Stimulated activated CD8-positive, alpha-beta memory T cell treated with anti-CD3 and anti-CD28 coated beads, Interleukin-2, amount 100 ng/mL, for 1 hour (primary cell): ENCODE measurements at places on chromosomes 2 and 18.

DNA sequence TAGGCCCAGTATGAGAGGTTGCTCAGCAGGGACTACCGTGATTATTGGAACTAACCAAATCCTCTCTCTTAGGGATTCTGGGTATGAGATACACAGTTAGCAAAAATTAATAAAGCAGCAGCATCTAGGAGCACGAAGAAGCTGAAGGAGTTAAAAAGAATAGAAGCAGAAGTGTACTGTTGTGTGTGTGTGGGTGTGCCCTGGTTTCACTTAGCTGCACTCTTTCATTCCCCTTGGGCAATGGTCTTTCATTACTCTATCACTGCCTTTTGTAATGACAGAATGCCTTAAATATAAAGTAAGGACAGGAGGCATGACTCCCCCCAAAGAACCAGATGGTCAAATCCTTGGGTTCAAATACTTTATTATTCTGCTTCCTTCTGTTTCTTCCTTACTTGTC lies 115.9 kb upstream of the CD302 start:
- no peak for DNase-seq

DNA sequence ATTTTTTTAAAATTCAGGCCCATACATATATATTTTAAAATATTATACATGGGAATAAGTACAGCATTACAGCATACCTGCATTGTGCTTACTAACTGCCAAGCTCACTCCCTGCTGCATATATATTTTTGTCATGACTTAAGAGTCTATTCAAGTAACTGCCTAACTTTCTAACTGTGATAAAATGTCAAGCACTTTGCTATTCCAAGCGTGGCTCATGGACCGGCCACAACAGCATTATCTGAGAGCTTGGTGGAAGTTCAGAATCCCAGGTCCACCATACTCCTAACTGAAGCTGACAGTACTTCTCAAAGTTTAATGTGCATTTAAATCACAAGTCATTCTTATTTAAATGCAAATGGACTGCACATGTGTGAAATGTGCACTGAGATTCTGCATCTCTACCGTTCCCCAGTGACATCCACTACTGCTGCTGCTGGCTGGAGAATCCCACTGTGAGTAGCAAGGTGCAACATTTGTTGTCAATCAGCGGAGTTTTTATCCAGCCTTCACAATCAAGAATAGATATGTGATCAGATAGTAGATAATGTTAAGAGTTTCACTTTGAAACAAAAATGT lies 79.1 kb downstream of the DYM start:
- no peak for DNase-seq

GRCh38 chr2:217552081-217552480 lies 450.7 kb downstream of the TNS1 start:
- DNase-seq: no peak

GRCh38 chr2:144701259-144701658 lies 181.3 kb upstream of the ZEB2 start:
- no peak for DNase-seq

GRCh38 chr2:85399183-85399455 lies 11.0 kb downstream of the CAPG start:
- DNase-seq: no peak

DNA sequence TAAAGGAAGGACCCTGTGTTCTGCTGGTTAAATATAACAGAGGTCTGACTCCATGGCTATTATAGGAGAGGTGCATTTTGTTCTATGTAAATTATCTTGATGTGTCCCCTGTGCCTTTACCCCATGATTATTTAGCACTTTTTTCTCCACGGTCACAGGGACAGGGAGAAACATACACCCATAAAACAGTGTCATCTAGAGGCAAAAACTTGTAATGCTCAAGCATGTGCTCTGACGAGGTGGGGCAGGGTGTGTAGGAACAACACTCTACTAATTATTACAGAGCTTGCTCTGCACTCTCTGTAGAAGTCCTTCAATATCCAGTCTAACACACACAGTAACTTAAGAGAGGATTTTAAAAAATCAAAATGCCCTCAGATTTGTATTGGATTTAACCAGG lies 187.9 kb downstream of the NEDD4L start:
- no peak for DNase-seq

- no peak for DNase-seq
Measured at GRCh38 chr18:11570073-11570588, 39.3 kb upstream of the SLC35G4 start.

DNA sequence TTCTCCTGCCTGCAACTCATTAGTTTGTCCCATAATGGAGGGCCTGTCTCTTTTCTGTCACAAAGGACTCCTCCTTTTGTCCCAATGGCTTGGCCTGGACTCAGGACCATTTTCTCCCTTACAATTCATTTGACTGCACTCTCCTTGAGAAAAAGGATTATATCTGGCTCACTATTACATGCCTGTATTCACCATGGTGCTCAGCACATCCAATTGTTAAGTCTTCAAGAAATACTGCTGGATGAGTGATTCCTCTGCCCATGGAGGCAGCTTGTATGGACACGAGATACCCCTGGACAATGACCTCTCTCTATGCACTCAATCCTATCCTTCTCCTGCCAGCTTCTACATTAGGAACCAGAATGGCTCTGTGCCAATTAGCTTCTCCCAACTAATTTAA lies 47.0 kb downstream of the CHST9 start:
- no peak for DNase-seq
